Stimulated activated CD4-positive, alpha-beta T cell treated with anti-CD3 and anti-CD28 coated beads, Interleukin-4, amount 100 ng/mL, for 1 hour (primary cell): ENCODE measurements at places on chromosomes 2 and 18.

DNA sequence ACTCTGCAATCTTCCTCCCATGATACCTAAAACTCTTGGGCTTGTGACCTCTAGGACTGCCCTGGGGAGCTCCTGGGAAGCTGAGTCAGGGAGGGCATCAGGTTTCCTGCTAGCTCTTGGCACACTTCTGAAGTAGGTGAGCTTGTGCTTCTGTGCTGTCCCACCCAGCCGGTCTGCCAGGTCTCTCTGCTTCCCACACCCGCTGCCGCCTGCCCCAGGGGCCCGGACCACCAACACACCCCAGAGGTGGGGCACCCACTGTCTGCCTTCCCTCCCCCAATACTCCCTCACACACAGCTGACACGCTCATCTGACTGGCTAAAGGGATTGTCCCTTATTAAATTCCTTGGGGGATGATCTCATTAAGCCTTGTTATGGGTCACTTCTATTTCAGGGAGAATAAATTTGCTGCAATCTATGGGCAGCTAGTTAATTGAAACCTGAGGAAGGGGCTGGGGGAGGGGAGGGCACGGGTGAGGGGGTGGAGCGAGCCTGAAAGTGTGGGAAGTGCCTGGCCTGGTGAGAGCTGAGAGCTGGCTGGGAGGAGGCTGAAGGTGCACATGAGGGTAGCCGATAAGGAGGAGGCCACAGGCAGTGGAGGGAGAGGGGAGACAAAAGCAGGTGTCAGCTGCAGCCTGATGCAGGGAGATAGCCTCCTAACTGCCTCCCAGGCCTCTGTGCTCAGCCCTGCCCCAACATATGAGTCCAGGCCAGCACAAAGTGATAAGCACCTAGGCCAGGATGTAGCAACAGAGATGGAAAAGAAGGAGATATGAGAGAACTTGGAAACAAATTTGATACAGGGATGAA lies 48.8 kb downstream of the HAUS1 start:
- no peak for DNase-seq

DNA sequence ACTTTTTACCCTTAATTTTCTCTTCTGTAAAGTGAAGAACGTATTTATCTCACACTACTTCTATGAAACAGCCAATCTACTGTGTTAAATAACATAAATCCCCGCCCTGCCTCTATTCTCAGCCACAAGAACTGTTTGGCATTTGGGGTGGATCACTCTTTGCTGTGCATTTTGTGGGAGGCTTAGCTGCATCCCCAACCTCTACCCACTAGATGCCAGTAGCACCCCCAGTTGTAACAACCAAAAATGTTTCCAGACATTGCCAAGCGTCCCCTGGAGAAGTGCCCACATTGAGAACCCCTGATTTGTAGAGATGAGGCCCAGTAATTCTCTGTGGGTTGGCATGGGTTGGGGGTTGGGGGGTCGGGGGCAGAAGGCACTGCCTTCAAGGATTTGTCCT lies 94.7 kb upstream of the BOD1L2 start:
- DNase-seq: no peak

GRCh38 chr2:69163109-69163508 lies 150.1 kb downstream of the ANTXR1 start:
- no peak for DNase-seq

- no peak for DNase-seq
These were observed 51.2 kb upstream of the HS6ST1 start for GRCh38 chr2:128369602-128370467.
